Stimulated activated CD8-positive, alpha-beta memory T cell treated with anti-CD3 and anti-CD28 coated beads, Interleukin-4, amount 100 ng/mL, for 1 hour (primary cell): ENCODE measurements at places on chromosomes 6 and 20.

DNA sequence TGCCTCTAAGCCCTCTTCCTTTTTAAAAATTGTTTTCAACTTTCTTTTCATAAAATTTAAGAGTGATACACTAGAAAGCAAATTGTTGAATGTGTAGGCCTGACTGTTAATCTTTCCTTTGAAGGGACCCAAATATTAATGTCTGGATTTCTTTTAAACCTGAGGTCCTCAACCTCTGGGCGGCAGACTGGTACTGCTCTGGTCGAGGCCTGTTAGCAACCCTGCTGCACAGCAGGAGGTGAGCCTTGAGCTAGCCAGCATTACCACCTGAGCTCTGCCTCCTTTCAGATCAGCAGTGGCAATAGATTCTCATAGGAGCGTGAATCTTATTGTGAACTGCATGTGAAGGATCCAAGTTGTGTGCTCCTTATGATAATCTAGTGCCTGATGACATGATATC, 191.2 kb downstream of the MANEA start:
- no peak for DNase-seq

GRCh38 chr6:19803331-19804204, 33.6 kb upstream of the ID4 start:
- DNase-seq = no peak

- DNase-seq = no peak
Measured at GRCh38 chr6:108846101-108846500, 2.1 kb upstream of the ARMC2 start.

GRCh38 chr20:63344616-63345327, 16.4 kb downstream of the CHRNA4 start:
- no peak for DNase-seq

- DNase-seq = no peak
Measured at GRCh38 chr6:148324297-148324985, 18.2 kb upstream of the SASH1 start.

DNA sequence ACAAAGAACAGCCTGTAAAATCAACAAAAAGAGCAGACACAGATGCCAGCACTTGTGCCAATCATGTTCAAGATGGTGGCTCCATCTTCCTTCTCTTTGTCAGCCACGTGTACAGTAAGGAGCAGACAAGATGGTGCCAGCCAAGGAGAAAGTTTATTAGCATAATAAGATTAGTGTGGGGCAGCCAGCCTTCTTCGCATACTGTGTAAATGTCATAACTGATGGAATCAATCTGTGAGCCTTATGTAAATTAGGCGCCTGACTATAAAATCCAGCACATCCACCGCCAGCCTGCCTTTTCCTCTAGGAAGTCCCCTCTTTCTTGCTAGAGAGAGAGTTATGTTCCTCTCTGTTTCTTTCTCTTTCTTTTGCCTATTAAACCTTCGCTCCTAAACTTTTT, 99.7 kb upstream of the RALGAPA2 start:
- DNase-seq = no peak

DNA sequence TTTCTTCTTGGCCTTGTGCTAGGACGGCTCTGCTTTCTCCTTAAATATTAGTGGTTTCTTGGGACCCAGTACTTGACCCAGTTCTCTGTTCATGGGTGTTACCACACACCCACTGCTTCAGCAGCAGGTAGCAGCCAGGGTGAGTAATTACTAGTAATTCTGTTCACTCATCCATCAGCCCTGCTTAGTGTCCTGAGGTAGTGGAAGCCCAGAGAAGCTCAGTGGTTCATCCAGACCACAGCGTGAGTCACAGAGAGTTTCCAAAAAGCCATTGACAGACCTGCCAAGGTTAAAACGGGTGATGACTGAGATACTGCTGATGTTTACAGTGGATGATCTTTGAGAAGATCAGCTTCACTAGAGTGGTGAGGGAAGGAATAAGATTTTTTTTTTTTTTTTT, 51.7 kb upstream of the HINT3 start:
- no peak for DNase-seq

DNA sequence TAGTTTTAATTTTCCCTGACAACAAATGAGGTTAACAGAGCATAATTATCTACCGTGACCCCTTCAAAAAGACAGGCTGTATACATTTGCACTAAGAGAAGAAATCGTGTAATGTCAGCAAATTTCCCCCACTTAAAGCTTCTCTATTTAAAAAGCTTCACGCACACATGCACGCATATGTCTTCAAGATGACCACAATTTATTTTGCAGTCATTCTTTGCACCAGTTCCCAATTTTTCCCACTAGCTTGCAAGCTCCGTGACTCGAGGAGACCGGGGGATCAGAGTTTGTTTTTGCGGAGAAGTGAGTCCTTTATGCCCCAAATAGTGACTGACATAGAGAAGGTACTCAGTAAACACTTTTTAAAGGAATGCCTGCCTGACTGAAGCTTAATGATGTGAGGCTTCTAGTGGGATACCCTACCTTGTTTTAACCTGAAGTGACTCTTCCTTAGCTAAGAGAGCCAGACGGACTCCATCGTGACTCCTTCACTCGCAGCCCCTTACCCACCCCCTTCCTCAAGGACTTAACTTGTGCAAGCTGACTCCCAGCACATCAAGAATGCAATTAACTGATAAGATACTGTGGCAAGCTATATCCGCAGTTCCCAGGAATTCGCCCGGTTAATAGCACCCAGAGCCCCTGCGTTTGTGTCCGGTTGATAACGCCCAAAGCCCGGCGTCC, 9.3 kb upstream of the NQO2 start:
- DNase-seq = no peak

DNA sequence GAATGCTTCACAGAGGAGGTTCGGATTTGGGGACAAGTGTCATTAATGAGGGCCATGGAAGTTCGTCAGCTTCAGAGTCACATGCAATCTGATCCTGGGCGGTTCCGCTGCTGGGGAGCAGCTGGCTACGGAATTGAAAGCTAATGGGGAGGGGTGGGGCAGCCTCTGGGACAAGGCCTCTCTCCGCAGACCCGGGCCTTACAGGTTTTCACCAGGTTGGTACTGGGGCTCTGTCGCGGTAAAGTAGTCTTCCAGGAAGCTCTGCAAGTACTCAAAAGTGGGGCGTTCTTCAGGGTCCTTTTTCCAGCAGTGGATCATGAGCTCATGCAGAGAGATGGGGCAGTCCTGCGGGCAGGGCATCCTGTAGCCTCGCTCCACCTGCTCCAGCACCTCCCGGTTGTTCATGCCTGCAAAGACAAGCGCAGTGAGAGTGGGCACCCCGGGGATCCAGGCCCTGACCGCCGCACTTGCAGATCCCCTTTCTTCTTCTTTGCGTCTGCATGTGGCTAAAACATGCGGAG, 55.9 kb upstream of the TRAF3IP2 start:
- DNase-seq = no peak

GRCh38 chr6:107458672-107459282, 587 bp downstream of the PDSS2 start:
- peak; percentile 2 for DNase-seq

DNA sequence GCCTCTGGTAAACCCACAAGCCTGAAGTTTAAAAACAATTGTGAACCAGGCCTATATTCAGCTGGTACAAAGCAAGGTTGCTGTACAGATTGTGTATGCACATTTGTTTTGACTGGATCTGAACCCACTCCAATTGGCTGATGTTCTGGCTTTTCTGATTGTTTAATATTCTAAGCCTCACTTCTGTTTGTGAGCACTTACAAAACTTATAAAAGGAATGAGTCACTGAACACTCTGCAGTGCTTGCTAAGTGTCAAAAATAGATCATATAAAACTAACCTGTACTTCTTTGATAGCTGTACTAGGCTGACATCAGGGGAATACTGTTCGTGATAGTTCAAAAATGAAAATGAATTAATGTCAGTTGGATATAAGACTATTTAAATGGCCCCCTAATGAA, 12.1 kb downstream of the COL21A1 start:
- no peak for DNase-seq

GRCh38 chr6:82484737-82485626, 121.4 kb downstream of the TPBG start:
- DNase-seq = no peak

- DNase-seq = no peak
Measured at GRCh38 chr6:135703621-135704020, 147.9 kb upstream of the PDE7B start.

DNA sequence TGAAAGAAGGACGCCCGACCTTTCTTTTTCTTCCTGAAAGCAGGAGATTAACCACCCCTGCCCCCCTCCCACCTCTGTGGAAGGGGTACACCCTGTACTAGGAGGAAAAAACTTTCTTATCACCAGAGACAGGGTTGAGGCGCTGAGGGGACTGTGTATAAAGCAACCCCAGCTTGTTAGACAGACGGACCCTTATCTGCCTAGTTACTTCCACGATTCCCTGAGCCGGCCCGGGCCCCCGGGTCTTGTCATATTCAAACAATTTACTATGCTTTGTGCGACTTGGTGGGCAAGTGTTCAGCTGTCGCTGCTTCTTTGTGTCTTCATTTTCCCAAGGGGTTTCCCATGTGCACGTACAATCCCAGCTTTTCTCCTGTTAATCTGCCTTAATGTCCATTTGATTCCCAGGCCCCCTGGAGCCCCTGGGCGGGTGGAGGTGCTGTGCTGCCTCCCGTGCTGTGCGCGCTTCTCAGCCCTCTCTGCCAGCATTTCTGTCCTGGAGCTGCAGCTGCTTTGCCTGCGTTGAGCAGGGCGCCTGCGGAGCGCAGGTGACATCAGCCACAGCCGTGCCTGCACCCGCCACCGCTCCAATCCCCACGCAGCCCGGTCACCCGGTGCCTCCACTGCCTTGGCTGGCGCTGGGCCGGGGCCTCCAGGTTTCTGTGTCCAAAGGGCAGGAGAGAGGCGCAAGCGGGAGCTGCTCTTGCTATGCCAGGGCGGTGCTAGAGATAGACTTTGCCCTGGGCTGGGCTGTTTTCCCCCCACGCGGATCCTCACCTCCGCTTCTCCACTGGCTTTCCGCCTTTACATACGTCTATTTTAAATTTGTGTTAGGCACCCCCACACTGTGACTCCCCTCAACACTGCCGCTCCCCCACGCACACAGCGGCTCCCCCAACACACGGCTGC, 96.2 kb downstream of the TTLL2 start:
- no peak for DNase-seq

DNA sequence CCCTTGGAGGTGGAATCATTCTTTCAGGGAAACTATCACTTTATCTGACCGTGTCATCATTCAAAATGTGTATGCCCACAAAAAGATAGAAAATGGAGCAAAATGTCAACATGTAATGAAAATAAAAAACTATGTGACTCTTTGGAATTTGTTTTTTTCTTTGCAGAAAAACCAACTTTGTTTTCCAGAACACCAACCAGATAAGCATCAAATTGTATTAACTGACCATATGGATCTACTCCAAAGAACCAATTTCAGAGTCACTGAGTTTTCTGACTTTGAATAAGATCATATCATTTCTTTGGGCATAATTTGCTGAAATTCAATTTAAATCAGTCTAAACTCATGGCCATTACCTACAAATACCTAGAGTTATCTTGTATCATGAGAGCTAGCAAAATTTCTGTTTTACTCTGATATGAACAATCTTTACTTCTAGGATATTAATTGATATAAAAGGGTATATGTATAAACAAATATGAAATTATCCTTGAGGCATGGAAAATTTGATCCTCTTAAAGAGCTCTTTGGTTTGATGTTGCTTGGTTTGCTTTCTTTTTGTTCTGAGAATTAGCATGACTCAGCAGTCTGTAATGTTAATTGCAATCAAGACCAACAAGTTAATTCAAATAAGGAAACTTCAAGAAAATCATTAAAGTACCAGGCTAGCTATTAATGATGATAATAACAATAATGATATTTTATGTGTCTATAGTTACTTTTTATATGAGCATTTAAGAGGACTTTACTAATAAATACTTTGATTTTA, 444.4 kb upstream of the MARCKS start:
- DNase-seq = no peak

- no peak for DNase-seq
Measured at GRCh38 chr6:127471379-127472255, 12.4 kb upstream of the KIAA0408 start.

DNA sequence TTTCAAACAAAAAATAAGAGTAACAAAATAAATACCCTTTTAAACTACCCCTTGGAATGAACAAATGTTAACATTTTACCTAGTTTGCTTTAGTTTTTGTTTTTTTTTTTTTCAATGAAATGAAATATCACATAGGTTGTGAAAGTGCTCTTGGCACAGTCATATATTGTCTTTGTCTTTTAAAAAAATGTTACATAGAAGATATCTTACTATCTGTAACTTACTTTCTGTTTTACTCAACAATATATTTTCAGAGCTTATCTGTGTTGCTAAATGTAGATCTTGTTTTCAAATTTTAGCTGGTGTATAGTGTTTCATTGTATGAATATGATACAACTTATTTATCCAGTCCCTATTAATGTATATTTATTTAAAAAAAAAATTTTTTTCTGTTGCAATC, 8.6 kb downstream of the CEP57L1 start:
- DNase-seq = no peak

- DNase-seq = no peak
Measured at GRCh38 chr20:35551503-35551902, 9.6 kb downstream of the ERGIC3 start.

GRCh38 chr6:32129297-32130088, 595 bp downstream of the FKBPL start:
- no peak for DNase-seq

DNA sequence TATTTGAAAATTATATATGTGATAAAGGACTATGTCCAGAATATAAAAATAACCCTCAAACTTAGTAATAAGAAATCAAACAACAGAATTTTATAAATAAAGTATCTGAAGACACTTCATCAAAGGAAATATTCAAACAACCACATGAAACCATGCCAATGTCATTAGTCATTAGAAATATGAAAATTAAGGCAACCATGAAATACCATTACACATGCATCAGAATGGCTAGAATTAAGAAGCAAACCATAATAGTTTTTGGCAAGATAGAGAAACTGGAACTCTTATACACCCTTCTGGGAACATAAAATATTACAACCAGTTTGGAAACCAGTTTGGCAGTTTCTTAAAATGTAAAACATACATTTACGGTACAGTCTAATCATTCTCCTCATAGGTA, 137.2 kb upstream of the ADGRB3 start:
- DNase-seq = no peak

DNA sequence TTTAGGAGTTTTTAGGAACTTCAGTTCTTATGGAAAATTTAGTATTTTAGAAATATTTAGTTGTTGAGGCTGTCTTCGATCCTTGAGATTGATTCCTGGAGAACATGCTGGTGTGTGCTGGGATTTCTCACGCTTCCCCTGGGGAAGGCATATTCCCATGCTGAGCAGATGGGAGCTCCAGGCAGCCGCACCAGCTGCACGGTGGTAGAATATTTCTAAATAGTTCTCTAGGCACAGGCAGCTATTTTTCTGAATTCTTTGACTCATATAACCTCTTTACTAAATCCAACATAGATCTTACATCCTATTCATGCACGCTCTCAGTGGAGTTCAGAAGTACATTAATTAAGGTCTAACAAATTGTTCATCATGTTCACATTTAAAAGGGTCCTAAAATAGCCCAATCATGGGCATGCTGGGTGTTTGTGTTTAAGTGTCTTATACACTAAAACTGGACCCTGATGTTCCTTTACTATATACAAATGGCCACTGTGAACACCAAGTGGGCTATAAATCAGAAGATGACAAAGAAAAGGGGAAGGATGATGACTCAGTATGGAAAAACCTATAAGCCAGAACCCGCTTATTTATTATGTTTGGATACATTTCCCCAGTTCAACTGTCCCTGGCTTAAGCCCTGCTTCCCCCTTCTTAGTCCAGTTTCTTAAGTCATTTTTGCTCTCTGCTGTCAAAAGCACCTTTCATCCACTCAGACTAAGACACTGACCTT, 138.5 kb downstream of the UST start:
- no peak for DNase-seq
